ENCODE measurements at places on chromosomes 2 and 18.
A peak's percentile ranks its signal among the peaks of the same experiment; 100 is the strongest.

- no peak for DNase-seq
Measured at GRCh38 chr2:160390544-160391455, 102.8 kb downstream of the RBMS1 start.

DNA sequence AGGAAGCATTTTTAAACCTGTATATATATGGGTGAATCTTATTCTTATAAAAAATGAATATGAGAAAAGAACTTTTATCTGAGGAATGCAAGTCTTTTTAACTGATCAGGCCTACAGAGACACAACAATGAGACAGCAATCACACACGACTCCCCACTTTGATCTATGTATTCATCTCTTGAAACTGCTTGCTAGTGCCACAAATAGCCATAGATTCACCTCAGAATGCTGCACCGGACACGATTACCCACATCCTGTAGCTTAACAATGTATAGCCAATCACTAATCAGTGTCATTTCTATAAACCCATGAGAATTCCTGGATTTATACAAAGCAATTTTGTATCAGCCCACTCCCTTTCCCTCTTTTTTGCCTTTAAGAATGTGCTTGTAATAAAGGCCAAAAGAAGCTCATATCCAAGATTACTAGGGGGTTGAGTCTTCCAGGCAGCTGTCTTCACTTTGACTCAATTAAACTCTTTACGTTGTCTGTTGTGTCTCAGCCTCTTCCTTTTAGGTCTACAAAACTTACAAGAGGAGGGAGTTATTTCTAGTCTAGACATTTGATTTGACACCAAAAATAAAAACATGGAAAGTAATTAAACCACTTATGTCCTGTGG is 94.9 kb downstream of the MBD2 start:
- DNase-seq, result peak; percentile 3

DNA sequence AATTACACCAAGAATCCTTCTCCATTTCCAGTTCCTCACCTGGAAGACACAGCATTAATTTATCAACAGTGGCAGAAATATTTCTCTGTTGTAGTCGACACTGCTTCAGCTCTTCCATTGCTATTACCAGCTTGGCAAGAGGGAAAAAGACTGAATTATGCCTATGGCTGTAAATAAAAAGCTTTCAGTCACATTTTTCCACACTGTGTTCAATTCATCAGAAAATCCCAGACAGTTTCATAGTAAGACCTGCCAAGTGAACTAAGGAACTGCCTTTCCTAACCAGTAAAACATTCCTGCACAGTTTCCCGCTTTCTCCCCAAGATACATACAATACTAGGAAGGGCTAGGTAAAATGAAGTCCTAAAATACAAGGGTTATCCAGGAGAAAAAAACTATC is 94.7 kb downstream of the EXOC6B start:
- DNase-seq, result no peak

DNA sequence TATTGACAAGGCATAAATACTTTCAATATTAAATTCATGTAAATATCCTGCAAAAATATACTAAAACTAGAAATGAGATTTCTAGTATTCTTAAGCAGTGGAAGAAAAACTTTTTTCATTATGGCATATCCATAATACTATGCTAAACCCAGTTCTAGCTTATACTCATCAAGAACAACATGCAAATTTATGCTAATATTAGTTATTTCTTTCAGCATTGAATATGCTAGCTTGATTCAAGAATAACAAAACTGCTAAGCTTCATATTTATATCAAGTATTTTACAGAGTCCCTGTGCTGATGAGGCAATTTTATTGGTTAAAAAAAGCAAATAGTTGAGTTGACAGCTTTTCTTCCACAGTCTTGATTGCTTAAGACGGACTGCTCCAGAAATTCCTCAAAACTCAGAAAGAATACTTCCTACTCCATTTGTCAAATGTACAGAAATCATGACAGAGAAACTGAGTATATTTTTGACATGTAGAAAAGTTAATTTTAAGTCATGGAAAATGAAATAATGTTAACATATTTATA is 105.0 kb downstream of the PIGN start:
- no peak for DNase-seq

DNA sequence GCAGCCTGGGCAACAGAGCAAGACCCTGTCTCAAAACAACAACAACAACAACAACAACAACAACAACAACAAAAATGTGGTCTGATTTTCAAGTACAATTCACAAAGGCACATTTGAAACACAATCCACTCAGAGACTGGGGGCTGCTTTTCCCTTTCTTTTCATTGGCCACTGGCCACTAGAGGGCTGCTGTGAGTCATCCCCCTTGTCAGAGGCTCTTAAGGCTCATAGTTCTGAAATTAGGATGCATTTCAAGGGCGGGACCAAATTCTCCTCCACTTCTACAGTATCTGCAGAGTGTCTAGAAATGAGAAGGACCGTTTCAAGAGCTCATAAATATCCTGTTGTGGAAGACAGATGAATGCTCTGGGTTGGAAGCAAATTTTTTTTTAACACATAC is 285.4 kb downstream of the NRXN1 start:
- no peak for DNase-seq

DNA sequence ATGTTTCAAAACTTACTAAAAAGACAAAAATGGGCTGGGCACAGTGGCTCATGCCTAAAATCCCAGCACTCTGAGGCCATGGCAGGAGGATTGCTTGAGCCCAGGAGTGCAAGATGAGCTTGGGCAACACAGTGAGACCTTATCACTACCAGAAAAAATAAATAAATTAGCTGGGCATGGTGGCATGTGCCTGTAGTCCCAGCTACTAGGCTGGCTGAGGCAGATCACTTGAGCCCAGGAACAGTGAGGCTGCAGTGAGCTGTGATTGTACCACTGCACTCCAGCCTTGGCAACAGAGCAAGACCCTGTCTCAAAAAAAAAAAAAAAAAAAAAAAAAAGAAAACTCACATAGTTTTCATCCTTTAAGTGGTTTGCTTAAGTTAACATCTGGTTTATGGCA is 6.4 kb downstream of the TSPYL6 start:
- no peak for DNase-seq

GRCh38 chr2:181146171-181146570 is 165.8 kb downstream of the UBE2E3 start:
- no peak for DNase-seq

DNA sequence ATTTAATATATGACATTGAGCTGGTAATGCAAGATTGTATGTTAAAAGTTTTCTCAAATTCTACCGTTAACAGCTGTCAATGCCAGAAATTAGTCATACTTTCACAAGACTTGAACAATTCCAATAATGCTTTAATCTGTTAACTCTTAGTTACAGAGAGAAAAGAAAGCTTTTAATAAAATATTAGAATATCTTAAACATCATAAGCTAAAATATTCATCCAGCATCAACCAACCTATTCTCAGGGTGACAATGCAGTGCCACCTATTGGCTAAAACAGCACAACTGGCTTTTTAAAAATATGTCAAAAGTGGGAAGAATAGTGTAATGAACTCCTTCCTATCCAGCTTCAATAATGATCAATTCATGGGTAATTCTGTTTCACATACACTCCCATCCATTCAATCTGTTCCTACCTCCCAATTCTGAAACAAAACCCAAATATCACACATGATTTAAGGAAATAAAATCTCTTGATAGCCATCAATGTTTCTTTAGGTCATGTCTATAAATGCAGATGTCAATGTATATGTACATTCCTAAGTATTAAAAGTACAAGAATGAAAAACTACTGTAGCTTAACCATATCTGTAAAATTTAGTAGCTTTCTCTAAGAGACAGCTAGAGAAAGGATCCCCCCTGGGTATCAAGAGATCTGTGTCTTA is 79.8 kb upstream of the CCDC141 start:
- DNase-seq, result peak; percentile 7

DNA sequence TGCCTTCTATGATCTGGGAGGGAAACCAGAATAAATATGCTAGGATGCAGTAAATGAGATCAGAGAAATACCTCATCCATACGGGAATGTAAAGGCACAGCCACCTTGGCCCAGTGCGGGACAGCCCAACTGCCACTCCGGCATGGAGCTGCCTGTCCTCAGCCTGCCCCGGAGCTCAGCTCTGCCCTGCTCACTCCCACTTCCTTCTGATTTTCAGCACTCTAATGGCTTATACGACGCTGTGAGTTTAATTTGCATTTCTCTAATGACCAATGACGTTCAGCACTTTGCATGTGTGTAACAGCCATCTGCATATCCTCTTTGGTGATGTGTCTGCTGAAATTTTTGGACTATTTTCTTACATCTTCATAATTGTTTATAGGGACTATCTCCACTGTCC is 172.5 kb upstream of the RAB6C start:
- DNase-seq, result no peak

- DNase-seq, result no peak
Measured at GRCh38 chr18:10230072-10230471, 224.4 kb upstream of the APCDD1 start.

DNA sequence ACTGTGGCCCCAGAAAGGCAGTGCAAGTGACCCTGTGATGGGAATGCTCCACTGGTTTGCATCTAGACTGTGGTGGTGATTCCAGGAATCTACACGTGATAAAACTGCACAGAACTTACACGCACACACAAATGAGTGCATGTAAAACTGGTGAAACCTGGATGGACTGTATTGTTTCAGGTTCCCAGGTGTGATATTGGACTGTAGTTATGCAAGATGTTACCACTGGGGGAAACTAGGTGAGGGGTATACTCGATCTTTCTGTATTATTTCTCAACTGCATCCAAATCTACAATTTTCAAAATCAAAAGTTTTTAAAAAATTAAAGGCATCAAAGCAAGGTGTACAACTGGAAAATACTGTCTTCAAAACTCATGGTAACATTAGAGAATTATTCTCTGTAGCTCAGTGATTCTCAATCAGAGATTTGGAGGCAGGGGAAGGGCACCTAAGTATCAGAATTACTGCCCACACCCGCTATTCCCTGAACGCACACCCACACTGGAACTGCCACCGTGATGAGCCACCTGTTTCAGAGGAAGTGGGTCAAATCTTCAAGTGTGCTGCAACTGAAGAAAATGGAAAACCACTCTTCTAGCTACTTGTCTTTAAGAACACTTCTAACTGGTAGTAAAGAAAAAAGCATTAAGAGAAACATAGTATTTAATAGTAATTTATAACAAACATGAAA is 26.7 kb downstream of the PTPN2 start:
- no peak for DNase-seq

DNA sequence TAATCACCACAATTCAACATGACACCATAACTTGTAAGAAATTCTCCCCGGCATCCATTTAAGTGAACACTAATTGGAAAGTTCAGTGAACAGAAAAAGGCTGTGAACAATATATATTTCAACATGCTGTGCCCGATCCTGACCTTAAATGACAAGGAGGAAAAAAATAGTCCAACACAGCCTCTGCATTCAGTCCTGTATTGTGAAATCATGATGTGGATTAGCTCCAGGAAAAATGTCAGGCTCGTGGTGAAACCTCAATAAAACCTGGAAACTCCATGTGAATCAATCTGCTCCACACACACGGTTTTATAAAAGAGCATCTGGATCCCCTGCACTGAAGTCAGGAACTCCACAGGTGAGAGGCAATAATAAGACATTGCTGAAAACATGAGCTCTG is 145.4 kb upstream of the SPOPL start:
- no peak for DNase-seq

DNA sequence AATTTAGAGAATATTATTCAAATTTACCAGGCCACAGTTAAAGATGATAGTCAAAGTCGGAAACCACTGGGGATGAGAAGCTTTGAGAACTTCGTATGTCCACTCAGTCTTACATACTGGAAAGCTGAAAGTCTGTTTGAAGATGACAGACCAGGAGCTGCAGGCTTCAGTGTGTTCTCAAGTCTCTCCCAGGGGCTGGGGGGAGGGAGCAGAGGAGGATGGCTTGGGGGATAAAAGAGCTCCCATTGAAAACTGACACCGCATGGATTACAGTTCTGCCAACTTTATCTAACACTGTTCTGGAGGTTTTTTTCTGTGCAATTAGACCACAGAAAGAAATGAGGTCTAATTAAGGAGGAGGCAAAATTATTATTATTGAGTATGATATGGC is 170.5 kb upstream of the ALKAL2 start:
- no peak for DNase-seq

- no peak for DNase-seq
Measured at GRCh38 chr2:38875227-38875575, 533 bp downstream of the DHX57 start.

DNA sequence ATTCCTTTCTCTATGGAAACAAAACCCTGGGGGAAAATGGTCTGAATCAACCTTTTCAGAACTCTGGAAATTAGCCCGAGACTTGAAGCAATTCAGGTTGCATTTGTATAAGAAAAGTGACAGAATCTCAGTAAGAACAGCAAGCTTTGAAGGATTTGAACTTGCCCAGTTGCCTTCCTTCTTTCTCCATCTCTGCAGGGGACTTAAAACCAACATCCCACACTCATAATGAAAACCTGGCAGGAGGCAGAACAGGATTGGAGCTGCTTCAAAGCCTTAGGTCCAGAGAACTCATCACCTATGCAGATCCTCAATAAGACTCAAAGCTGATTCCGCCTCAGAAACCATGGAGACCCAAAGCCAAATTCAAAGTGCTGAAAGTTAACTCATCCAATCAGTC is 790.5 kb upstream of the ID2 start:
- no peak for DNase-seq

DNA sequence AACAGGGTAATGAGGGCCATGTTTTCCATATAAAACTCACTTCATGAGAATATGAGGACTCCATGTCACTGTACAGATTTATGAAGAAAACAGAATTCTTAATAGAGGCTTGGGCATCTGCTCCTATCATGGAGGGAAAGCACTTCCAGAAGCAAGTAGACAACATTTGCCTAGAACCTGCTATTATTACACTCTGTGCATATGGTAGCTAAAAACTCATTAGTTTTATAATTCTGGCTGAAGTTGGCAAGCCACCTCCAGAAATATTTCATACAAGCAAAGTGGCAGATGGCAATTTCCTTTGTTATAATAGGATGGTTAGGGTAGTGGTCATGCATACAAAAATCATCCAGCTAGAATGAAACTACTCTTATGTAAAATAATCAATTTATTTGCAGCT is 65.8 kb upstream of the TLK1 start:
- DNase-seq, result no peak

- DNase-seq, result no peak
Measured at GRCh38 chr2:221335219-221335752, 236.8 kb downstream of the EPHA4 start.

GRCh38 chr2:219769090-219769910 is 141.9 kb downstream of the SLC4A3 start:
- DNase-seq, result no peak

DNA sequence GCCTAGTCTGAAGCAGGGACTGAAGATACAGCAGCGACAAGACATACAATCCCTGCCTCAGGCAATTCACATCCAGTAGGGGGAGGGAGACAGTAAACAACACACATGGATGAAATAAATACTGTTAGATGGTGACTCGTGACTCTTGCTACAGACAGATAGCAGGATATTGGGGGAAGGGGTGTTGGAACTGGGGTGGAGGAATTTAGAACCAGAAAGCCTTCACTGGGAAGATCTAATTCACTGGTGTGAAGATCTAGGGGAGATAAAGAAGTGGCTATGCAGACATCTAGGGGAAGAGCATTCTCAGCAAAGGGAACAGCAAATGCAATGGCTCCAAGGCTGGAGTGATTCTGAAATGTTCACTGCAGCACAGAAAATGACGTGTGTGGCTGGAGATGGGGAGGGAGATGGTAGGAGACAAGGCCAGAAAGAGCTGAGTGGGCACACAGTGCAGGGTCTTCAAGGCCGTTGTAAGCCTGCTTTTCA is 52.6 kb upstream of the TMEM163 start:
- no peak for DNase-seq

- DNase-seq, result no peak
Measured at GRCh38 chr2:151043484-151043883, 218.2 kb downstream of the RBM43 start.

Data from CD4-positive, alpha-beta T cell treated with Interleukin-6 at 100 ng/mL for 8 hours (primary cell).